ENCODE measurements at places on chromosomes 1 and 21.

- no peak for DNase-seq
Observed at GRCh38 chr1:44934791-44935190, 51.6 kb downstream of the EIF2B3 start.

- DNase-seq = no peak
Observed at GRCh38 chr1:235933766-235934116, 67.0 kb upstream of the LYST start.

DNA sequence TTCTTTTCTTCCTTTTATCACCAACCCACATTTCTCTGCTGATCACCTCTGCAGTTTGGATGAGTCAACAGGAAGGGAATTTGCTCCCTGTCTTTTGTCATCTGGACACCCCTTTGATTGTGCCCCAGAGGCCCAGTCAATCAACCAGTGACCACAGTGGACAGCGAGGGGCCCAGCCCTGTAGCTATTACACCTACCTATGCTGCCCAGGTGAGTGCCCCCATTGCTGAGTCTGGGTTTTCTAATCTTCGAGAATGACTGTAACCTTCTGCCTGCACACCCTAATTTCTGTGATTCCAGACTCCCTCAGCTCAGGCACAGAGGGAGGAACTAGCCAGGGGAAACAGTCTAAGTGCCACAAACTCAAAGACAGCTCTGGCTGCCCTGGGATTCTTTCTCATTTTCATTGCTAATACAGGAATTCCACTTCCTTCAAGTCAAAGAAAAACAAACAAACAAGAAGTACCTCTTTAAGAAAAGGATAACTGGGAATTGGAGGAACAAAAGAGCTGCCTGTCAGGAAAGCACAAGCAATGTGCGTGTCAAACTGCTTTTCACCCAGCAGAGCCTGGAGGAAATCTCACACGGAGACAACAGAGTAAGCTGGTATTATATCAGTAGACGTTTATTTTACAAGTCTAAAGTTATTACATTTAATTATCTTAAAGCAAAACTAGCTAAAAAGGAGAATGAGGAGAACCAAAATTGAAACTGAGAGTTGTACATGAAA is 311.1 kb downstream of the AJAP1 start:
- DNase-seq = no peak

DNA sequence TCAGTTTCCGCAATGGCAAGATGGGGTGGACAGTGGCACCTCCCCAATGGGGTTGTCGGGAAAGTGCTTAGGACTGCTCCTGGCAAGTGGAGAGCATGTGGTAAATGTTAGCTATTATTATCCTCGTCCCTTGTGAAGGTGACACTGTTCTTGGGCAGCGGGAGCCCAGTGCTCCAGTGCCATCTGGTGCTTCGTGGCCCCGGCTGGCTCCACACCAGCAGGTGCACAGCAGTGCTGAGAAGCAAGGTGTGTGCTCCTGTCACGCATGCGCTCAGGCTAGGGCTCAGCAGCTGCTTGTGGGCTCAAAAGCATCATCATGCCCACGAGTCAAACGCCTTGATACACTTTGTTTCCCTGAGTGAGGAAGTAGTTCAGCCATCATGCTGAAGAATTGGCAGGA is 24.9 kb upstream of the KCNC4 start:
- DNase-seq = no peak

DNA sequence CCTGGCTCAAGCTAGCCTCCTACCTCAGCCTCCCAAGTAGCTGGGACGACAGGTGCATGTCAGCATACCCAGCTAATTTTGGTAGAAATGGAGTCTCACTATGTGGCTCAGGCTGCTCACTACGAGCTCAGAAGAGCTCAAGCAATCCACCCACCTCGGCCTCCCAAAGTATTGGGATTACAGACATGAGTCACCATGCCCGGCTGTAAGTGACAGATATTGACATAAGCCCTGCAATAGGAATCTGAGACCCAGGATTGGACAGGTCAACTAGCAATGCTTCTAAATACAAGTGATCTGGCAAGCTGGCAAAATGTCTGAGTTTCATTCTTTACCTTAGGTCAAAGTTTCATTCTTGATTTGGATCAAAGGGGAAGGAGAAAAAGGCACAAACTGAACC is 40.5 kb upstream of the H6PD start:
- DNase-seq = no peak

GRCh38 chr1:27235827-27236226 is 1.4 kb downstream of the WDTC1 start:
- DNase-seq = no peak

DNA sequence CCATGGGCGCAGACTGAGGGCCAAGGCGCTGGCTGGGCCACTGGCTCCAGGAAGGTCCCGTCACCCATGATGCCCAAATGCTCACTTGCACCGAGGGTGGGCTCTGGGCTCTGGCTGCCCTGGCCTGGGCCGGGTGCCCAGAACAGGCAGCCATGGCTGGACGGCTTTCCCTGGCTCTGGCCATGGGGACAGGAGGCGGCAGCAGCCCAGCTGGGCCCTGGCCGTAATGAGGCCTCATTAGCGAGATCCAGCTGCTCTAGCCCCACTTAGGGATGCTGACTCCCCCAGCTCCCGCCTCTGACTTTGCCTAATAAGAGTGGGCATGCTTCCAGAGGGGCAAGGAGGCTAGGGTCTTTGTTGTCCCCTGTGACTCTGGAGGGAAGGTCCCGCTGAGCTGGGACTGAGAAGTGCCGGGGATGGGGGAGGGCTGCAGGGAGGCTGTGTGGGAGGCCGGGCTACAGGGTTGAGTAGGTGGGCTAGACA is 11.8 kb downstream of the SLC6A9 start:
- DNase-seq = no peak

DNA sequence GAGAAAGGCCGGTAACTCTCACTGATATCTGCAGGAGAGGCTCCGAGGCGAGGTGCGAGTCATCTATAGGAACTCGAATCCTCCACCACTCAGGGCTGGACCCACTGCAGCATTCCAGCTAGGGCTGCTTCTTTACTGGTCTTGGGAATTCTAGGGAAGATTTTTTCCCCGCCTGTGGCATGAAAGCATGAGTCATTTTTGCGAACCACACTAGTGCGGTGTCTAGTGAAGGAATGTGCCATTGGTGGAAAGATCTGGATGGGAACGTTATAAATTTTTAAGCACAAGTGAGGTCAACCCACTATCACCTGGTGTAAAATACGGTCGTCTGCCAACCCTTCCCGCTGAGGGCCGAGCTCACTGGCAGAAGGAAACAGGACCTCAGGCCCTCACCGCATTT is 49.7 kb downstream of the SYF2 start:
- no peak for DNase-seq

- DNase-seq = no peak
Observed at GRCh38 chr1:24136956-24137539, 5.9 kb downstream of the IL22RA1 start.

DNA sequence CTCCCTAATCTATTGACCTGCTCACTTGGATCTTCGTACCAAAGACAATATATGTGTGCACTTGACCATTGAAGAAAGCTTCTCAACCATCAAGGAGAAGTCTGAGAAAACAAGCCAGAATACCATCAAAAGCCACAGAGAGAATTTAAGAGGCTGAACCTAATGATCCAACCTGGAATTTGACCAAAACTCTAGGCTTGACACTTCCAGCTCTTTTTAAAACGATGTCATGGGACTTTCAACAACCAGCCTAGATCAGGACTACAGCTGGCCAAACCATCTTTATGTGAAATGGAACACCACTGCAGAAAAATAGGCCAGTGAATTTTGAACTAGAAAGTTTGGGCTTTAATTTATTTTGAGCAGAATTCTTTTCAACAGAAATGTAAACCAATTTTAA is 444.4 kb downstream of the LTN1 start:
- DNase-seq = no peak

DNA sequence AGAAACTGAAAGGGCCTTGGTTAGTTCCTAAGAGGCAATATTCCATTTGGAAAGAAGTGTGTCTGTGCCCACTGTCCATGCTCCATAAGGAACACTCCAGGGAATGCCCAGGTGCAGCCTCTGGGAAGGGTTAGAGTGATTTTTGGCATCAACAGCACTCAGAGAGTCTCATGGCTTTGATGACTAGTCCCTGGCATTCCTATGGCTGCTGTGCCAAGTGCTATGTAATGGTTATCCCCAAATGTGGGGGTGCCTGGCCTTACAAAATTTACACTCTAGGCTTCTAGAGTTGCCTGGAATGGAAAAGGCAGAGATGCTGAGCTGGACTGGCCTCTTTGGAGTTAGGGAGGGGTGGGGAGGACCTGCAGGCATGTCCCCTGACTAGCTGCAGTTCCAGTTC is 75.0 kb upstream of the BCAR3 start:
- no peak for DNase-seq

DNA sequence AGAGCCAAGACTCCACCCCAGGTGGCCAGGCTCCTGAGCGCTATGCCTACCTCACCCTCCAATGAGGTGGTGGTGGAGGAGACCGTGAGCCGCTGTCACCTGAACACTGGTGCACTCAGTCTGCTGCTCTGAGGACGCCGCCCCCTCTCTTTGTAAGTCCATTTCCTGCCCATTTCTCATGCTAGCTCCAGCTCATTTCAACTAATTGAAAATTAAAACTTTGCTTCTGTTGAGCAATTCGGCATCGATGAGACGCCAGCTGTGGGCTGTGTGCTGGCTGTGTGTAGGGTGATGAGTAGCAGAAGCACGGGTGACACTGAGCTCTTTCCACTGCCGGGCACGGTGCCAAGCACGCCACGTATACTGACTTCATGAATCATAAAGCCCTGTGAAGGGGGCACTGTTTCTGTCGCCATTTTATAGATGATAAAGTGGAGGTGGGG is 11.2 kb downstream of the TNFRSF1B start:
- no peak for DNase-seq

- no peak for DNase-seq
Observed at GRCh38 chr1:173062150-173062938, 11.6 kb upstream of the TNFSF18 start.

- no peak for DNase-seq
Observed at GRCh38 chr1:228830954-228831481, 95.7 kb downstream of the RHOU start.

GRCh38 chr1:25704267-25704691 is 87.7 kb downstream of the MAN1C1 start:
- no peak for DNase-seq

DNA sequence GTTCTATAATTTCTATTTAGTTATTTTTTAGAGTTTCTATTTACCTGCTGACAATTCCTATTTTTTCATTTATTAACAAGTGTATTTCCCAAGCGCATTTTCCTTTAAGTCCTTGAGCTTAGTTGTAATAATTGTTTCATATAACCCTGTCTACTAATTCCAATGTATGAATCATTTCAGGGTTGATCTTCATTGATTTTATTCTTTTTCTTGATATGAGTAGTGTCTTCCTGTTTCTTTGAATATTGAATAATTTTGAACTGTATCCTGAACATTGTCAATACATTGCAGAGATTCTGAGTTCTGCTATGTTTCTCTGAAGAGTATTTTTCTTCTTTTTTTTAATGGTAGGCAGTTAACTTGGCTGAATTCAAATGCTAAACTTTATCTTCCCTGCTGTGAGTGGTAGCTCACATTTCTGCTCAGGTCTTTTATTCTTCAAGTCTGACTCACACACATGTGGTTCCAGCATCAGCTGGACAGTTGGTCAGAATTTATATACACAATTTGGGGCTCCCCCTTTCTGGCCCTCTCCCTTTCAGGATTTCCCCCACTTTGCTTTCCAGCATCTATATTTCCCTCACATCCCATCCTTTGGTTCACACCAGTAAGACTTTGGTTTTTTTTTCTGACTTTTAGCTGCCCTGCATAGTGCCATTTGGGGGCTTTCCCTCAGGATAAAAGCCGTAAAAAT is 54.4 kb upstream of the WDR26 start:
- no peak for DNase-seq

Measured in HEK293T (cell line).